ENCODE measurements at places on chromosomes 2 and 18. TPM values are rescaled to one million over a fixed set of nuclear protein-coding genes. Genes with fewer than 3 reads are reported as not detected.

DNA sequence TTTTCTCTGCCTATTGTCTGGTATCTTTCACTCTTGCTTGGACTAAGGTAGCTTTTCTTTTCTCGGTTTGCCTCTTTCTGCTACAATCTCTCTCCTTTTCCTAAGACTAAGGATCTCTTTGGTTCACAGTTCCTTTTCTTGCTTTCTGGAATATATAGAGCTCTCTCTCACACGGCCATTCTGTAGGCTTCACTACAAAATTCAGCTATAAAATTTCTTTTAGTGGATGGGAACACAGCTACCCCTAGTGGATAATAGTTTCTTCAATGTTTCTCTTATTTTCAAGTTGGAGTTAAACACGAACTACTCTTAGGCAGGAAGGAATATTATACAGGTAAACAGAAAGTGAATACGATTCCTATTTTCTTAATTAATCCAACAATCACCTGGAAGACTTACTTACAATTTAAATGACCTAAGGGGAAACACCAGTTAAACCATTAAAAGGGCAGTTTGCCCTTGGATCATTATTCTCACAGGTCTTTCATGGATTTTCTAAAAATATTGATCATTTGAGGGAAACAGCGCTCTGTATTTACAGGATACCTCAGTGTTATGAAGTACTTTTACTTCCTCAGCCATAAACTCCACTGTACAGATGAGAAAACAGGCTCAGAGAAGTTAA is 140.5 kb downstream of the LRP2 start:
- no peak for DNase-seq
- no peaks in the 10 kb centered on the region for H3K27me3 ChIP-seq
- no peaks in the 10 kb centered on the region for H3K4me1 ChIP-seq
- H3K27ac ChIP-seq = no peak overlapping the region

DNA sequence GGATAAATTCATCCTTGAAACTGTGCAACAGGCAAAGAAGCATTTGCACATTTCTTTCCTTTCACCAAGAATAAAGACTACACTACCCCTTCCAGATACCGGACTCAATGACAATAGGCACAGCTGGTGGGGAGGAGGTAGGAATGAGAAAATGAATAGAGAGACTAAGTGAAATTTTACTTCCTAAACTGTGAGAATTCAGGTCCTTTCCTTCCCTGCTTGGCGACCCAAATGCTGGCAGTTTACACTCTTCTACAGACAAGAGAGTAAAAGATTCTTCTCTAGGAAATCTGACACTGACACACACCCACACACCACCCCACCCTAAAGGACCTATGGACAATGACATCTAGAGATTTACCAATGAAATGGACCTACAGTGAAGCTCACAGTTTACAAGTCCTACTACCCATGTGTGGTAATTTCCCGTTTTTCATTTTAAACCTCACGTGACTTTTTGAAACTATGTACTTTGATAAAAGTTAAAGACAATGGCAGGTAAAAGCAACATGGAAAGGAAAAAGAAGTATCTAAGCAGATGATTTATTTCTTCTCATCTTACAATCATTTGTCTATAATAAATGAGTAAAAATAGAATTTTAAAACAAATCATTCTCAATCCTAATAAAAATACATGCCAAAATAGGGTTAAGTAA is 27.9 kb downstream of the REV1 start:
- no peak overlapping the region for H3K4me3 ChIP-seq
- H3K27ac ChIP-seq = no peak overlapping the region
- H3K4me1 ChIP-seq = no peaks in the 10 kb centered on the region

DNA sequence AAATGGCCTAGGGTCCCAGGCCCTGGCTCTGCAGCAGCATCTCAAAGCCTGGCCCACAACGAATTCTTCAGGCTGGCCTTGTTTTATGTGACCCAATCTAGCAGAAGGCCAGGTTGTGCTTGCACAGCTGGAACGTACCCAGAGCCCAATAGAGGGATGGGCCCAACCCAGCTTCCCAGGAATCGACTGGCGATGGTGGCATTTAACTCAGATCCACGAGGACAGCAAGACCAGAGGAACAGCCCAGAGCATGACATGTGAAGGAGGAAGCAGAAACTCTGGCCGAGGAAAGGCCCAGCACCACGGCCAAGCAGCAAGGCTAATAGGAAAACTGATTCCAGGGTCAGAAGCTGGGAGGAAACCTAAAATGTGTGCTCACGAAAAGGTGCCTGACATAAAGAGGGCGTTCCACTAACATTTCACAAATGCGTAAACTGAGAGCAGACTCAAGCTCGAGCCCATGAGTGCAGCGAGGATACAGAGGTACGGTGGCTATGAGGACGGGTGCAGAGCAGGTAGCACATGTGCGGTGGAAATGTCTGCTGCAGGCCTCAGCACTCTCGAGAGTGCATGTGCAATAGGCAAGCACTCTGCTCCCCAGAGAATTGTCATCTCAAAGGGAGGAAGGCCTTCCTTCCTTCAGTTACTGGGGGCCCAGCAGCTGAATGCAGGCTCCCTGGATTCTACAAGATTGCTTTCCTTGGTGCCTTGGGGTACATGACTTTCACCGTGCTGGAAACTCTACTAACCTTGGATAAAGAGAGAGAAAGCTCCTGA is 156.9 kb upstream of the GLI2 start:
- no peaks in the 10 kb centered on the region for H3K4me1 ChIP-seq
- no peak overlapping the region for H3K4me3 ChIP-seq
- DNase-seq = no peak
- no peaks in the 10 kb centered on the region for H3K27me3 ChIP-seq
- no peak overlapping the region for H3K27ac ChIP-seq
- H3K36me3 ChIP-seq = no peaks in the 10 kb centered on the region

Gene PRKAG3
- total RNA-seq = 0.19 TPM

Gene APCDD1
- total RNA-seq = 7.6 TPM

Gene ATOH8
- total RNA-seq = 68.5 TPM

Gene IL1RL1
- 8.1 TPM for total RNA-seq
